Endothelial cell (in vitro differentiated cells): ENCODE measurements at places on chromosomes 12 and 14. TPM values are rescaled to one million over a fixed set of nuclear protein-coding genes. Genes with fewer than 3 reads are reported as not detected.

Gene LGR5
- 1.1 TPM for total RNA-seq

Gene DHH
- total RNA-seq: 0.46 TPM

Gene SLC24A4
- 1.1 TPM for total RNA-seq

Gene OXA1L
- 168 TPM for total RNA-seq

Gene KRT6C
- not detected for total RNA-seq

Gene LRTM2
- not detected for total RNA-seq

Gene RPL6
- 1,436 TPM for total RNA-seq

- DNase-seq: peak; percentile 94
Measured at GRCh38 chr12:100266835-100267602, at the start of the genes DEPDC4 and SCYL2. Gene DEPDC4 (minus strand): TSS chr12:100267079. CDS start chr12:100267076, 3 bp downstream. Gene SCYL2 (plus strand): TSS chr12:100267177. CDS start chr12:100282971, 15,794 bp downstream.

DNA sequence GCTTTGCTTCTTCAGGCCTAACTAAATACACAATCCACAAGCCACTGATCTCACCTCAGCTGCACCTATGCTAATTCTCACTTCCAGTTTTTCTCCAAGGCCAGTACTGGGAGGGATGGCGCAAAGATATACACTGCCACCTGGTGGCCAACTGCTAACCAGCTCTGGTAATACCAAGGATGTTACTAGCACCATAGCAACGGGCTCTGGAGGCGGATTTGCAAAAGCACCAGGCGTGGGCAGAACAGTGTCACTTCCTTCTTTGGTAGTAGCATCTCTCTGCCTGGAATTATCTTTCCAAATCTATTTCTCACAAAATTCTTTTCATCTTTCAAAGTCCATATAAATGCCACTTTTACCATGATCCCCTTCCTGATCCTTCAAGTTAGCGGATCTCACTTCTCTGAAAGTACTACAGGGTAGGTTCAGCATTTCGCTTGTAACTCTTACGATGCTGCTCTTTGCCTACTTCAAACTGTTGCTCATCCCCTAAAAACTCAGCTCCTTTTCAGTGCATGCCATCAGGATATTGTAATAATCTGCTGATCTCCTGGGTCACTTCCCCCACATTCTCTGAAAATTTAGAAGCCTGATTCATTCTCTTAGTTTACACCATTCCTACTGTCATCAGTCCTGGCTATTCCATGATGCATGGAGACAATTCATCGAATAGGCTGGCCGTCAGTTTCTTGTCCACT is 37.1 kb upstream of the FOXJ2 start:
- DNase-seq: peak; percentile 63

DNA sequence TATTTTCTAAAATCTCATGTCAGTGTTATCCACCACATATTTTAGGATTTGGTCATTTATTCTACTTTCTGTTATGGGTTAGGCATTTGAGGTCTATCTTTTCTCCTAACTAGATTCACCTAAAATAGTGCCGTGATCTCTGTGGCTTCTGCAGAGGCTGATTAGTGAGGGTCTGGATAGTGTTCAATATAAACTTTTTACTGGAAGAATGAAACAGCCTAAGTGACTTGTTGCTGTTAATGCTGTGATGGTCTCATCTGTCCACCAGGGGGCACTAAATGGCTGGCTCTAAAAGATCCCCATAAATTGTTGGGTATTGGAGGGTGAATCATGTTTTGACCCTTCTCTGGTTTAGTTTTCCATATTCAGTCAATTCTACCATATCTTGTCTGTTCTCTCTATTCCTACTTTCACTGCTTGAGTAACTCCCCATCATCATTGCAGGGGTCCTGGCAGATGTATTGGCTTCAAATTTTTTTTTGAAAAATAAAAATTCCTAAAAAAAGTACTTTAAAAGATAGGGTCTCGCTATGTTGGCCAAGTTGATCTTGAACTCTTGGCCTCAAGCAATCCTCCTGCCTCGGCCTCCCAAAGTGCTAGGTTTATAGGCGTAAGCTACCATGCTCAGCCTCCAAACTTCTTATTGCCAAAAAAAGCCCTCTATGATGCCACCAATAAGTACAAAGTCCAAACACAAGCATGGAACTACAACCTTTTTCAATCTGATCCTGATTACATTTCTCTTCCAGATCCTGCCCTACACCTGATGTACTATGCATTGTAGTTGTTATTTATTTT is 6.9 kb downstream of the PABPN1 start:
- DNase-seq: peak; percentile 60

DNA sequence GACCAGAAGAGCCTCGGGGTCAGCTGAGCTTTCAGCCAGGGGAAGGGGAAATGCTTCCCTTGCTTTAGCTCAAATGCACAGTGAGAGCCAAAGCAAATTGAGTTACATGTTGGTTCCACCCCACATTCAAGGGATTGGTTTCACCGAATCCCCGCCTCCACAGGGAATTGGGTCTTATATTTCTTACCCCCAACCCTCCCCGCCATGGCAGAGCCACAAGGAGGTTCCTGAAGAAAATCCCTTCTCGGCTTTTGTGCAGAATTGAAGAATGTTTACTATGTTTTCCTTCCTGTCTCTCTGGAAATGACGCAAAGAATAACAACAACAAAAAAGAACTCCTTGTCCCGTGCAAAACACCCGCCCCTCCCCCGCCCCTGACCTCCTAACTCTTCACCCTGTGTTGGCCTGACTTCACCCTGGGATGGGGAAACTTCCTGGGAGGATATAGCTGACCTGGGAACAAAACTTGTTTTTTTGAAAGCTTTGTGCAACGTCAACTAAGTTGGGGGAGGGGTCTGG is 21.9 kb upstream of the CIPC start:
- DNase-seq: peak; percentile 69

DNA sequence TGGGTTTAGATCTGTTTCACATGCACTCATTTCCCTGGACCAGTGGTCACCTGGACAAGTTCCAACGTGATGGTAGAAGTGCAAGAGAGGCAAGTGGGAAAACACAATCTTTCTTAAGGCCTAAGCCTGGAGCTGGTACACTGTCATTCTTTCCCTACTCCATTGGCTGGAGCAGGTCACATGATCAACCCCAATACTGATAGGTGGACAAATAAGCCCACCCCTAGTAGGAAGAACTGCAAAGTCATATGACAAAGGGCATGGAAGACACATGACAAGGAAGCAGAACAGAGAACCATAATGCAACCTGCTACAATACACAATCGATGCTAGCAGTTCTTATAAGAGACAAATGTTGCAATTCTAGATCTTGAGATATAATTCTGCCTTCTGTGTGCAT is 66.3 kb downstream of the SRRM4 start:
- no peak for DNase-seq

DNA sequence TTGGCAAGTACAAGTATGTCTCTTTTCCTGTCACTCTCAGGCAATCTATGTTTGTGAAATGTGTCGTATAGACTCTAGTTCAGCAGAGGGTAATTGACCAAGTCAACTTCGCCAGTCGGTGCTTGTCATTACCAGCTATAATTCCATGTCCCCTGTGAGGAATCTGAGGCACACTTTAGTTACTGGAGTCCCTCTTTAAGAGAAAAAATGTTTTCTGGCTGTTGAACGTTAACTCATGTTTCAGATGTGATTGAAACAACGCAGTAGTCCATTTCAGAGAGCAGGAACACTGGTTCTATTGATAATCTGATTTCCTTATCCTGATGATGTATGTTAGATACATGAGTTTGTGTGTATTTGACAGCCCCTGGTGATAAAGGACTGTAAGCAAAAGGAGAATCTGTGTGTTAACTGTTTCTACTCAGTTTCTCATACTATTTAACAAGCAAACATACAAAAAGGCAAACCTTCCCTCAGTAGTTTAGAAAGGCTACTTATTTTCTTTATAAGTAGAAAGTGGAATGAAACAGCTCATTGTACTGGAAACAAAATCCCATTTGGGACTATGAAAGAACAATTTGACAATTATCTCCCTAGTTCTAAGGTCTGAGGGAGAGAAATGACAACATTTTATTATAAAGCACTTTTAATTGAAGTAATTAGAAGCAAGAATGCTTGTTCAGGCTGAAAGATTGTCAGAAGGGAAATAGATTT is 161.1 kb upstream of the TRHDE start:
- no peak for DNase-seq

GRCh38 chr14:88660056-88660455 is 97.2 kb downstream of the ZC3H14 start:
- DNase-seq: no peak

DNA sequence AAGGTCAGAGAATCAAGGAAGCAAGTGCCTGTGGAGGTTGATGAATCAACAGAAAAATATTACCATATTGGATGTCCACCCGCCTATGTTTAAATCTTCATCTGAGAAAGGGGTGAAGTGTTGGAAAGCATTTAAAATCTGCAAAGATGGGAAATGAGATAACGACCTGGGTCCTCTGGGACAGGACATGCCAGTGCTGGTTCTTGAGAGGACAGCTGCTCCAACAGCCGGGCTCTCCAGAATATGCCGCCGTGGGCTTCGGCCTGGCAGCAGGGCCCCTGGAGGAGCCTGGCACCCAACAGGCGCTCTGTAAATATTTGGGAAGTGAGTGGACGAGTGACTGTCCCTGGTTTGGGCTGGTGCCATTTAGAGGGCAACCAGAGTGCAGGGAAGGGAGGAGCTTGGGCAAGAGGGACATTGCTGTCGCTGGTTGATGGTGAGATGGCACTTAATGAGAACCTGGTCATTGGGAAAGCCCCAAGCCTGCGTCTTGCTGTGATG is 129.9 kb downstream of the KCNA5 start:
- DNase-seq: no peak

DNA sequence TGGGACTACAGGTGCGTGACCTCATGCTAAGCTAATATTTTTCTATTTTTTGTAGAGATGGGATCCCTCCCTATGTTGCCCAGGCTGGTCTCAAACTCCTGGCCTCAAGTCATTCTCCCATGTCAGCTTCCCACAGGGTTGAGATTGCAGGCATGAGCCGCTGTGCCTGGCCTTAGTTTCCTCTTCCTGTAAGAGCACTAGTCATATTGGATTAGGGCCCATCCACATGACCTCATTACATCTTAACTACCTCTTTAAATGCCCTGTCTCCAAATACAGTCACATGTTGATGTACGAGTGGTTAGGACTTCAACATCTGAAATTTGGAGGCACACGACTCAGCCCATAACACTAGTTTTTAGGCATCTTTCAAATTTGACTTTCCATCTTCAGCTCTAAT is 72.2 kb upstream of the RASSF3 start:
- DNase-seq: no peak

DNA sequence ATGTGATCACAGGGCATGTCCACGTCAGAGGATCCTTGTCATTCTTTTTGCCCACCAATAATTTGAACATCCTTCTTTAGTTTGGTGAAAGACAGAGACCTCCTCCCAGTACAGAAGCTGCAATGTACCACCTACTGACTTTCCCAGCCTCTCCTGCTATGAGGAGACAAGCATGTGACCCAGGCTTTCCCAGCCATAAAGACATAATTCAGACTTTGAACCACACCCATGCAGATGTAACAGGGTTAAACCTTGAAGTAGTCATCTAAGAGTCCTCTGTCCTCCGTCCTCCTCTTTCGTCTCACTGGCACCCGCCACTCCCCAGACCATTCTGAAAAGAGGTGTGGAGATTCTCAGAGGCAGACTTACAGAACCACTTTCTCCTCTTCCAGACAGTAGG is 120.8 kb downstream of the KCNK10 start:
- DNase-seq: no peak

GRCh38 chr14:44180975-44181374 is 326.1 kb downstream of the FSCB start:
- DNase-seq: no peak

DNA sequence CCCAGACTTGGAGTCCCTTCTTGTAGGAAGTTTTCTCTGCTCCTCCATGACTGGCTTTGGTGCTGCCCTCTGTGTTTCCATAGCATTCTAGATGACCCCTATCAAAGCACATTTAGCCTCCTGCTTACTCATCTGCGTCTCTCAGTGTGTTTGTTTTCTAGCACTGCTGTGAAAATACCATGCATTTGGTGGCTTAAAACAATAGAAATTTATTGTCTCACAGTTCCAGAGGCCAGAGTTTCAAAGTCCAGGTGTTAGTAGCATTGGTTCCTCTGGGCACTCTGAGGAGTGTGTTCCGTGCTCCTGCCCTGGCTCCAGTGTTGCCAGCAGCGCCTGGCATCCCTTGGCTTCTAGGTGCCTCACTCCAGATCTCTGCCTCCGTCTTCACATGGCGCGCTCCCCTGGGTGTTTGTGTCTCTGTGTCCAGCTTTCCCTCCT is 86.1 kb downstream of the CACNA1C start:
- no peak for DNase-seq

DNA sequence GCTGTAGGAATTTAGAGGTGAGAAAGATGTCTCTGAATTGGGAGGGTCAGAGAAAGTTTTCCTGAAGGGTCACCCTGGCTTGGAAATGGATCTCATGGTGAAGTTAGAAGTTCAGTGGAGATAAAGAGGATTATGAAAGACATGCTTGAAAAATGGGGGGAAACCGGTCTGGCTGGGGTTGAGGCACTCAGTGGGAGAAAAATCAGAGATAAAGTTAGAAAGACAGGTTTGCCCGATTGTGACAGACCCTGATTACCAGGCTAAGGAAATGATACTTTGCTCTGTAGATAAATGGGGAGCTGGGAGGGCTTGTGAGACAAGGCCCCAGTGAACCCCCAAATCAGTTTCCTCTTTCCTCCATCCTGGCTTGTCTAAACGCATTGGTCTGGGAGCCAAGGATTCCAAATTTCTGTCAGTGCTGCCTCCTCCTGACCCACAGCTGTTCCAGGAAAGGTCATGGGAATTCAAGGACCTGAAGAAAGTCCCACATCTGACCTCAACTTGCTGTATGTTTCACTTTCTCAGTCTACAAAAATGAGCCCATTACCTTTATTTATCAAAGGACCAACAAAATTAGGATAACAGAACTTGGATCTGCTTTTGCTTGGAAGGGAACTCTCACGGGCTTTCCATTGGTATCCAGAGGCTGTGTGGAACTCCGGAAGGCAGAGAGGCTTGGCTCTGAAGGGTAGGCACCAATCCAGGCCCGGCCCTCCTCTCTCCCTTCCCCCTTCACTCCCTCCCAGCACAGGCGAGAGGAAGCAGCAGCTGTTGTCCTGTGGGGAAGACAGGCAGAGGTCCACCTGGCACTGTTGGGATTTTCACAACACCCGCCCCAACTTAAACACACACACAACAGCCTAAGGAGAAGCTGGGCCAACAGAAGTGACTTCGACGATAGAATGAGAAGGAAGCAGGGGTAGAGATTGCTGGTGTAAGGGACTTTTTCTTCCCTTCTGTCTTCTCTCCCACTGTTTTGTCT is 3.4 kb upstream of the RNASE7 start:
- peak; percentile 28 for DNase-seq

GRCh38 chr12:54879150-54879549 is 24.8 kb downstream of the MUCL1 start:
- DNase-seq: no peak

DNA sequence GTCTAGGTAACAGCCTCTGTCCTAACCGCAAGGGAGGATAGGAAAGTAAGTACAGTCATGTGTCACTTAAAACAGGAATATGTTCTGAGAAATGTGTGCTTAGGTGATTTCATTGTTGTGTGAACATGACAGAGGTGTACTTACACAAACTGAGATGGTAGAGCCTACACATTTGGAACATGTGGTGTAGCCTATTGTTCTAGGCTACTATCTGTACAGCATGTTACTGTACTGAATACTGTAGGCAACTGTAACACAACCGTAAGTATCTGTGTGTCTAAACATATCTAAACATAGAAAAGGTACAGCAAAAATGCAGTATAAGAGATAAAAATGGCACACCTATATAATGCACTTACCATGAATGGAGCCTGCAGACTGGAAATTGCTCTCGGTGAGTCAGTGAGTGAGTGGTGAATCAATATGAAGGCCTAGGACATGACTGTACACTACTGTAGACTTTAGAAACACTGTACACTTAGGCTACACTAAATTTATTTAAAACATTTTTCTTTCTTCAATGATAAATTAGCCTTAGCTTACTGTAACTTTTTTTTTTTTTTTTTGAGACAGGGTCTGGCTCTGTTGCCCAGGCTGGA is 13.2 kb upstream of the MDM2 start:
- DNase-seq: no peak
